ENCODE measurements at places on chromosomes 13 and 19. TPM values are rescaled to one million over a fixed set of nuclear protein-coding genes. Genes with fewer than 3 reads are reported as not detected.

MEX3D gene
- 12.0 TPM for total RNA-seq

PSG1 gene
- total RNA-seq: not detected

GRCh38 chr19:15381864-15382263 lies 2.3 kb upstream of the AKAP8 start:
- no peak for DNase-seq

GRCh38 chr19:6018786-6019185 lies 40.8 kb upstream of the RANBP3 start:
- peak; percentile 21 for DNase-seq

GRCh38 chr13:60260440-60260839 lies 96.7 kb upstream of the DIAPH3 start:
- DNase-seq: no peak

DNA sequence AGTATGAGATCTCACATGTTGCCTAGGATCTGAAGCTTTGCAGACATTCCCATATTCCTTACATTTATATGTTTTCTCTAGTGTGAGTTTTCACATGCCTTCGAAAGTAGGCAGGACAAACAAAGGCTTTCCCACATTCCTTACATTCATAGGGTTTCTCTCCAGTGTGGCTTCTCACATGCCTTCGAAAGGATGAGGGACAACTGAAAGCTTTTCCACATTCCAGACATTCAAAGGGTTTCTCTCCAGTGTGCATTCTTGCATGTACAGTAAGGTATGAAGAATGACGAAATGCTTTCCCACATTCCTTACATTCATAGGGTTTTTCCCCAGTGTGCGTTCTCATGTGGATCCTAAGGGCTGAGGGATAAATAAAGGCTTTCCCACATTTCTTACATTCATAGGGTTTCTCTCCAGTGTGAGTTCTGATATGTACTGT lies 14.2 kb downstream of the ZNF699 start:
- no peak for DNase-seq

DNA sequence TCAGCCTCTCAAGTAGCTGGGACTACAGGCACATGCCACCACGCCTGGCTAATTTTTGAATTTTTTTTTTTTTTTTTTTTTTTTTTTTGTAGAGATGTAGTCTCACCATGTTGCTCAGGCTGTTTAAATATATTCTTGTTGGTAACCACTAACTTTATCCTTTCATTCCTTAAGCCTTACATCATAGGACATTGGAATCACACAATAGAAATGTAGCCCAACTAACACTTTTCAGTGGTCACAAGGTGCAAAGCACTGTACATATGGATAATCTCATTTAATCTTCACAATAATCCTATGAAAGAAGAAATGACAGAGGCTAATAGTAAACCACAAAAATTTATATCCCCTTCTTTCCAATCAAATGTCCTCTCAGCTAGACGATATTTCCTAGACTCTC lies 417.8 kb upstream of the DACH1 start:
- DNase-seq: no peak

All from left cardiac atrium (tissue), 4 donors.